Neural progenitor cell (in vitro differentiated cells): ENCODE measurements at places on chromosomes 7 and 10. TPM values are rescaled to one million over a fixed set of nuclear protein-coding genes. Genes with fewer than 3 reads are reported as not detected.

DNA sequence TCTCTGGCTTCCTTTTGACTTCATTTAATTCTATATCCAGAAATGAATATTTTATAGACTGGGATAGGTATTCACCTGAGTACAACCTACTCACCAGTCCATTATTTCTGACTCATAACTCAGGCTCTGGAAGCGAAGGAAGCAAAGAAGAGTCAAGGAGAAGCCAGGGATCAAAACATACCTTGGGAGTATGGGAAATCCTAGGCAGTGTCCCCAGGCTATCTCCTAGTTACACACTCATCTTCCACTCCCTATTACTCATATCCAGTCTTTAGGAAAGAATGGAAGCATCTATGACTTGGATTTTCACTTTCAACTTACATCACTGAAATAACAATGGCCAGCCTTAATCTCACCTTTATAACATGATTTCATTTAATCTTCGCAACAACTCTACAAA lies 40.9 kb upstream of the ELAPOR2 start:
- no peaks in the 10 kb centered on the region for H3K27me3 ChIP-seq
- H3K4me1 ChIP-seq = no peaks in the 10 kb centered on the region
- DNase-seq = no peak
- no peak overlapping the region for H3K4me3 ChIP-seq
- no peaks in the 10 kb centered on the region for H3K36me3 ChIP-seq

DNA sequence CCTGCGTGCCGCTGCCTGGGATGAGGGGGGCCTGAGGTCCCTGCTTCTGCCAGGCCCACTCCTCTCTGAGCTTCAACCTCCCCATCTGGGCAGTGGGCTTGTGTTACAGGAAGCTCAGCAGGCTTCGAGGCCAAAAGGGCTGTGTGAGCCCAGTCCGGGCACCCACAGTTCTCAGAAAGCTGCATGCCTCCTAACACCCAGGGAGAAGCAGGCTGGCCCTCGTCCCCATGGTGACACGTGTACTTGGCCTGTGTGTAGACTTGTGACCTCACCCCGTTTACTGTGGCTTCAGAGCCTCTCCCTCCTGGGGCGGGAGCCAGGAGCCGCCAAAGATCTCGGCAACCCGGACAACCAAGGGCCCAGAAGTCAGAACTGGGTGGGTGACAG lies 2.2 kb upstream of the GRIFIN start:
- H3K36me3 ChIP-seq = no peaks in the 10 kb centered on the region
- DNase-seq = no peak
- no peak overlapping the region for H3K27ac ChIP-seq
- no peaks in the 10 kb centered on the region for H3K27me3 ChIP-seq

GRCh38 chr10:32340596-32341180 lies 6.3 kb downstream of the EPC1 start:
- no peak overlapping the region for H3K27ac ChIP-seq
- H3K27me3 ChIP-seq = no peaks in the 10 kb centered on the region
- no peak overlapping the region for H3K4me3 ChIP-seq
- DNase-seq = no peak
- H3K36me3 ChIP-seq = peaks cover 5% of the 10 kb centered on the region

The PRR15 gene
- 0.77 and 1.7 TPM in 2 replicates for total RNA-seq
